Glomerular endothelial cell (primary cell): ENCODE measurements at places on chromosomes 7 and 10. TPM values are rescaled to one million over a fixed set of nuclear protein-coding genes. Genes with fewer than 3 reads are reported as not detected.

Gene CCDC3
- 1.2 and 1.8 TPM in 2 replicates for total RNA-seq

Gene PMPCB
- total RNA-seq: 28.8 and 39.3 TPM in 2 replicates

Gene C10orf90
- not detected in 2 replicates for total RNA-seq

Gene ADAMTS14
- total RNA-seq: 2.9 and 3.4 TPM in 2 replicates

Gene IMMP2L
- 11.1 and 105 TPM in 2 replicates for total RNA-seq

Gene KIAA1549
- total RNA-seq: 7.8 and 8.7 TPM in 2 replicates

Gene TMEM184A
- total RNA-seq: 0.64 and 0.68 TPM in 2 replicates

Gene LRRC17
- total RNA-seq: 34.6 and 71.4 TPM in 2 replicates

Gene ZNF365
- 0.23 and 0.58 TPM in 2 replicates for total RNA-seq

Gene GRID2IP
- total RNA-seq: not detected in 2 replicates

DNA sequence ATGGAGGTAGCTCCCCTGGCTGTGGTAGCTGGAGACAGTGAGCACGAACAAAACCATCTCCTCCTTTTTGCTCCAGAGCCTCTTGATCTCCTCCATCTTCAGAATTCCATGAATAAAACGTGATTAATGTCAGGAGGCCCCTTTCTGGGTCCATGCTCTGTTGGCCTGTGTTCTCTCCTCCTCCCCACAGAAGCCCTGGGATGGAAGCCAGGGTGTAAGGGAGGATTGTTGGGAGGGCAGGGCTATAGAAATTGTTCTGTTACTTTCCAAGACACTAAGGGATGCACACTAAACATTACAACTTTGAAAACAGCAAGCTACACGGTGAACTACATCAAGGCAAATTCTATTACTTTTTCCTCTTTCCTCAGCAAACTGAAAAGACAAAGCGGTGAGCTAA, 96.3 kb downstream of the RNF216 start:
- no peak for DNase-seq

- DNase-seq: no peak
Observed at GRCh38 chr10:16626697-16627096, 105.0 kb upstream of the C1QL3 start.

- DNase-seq: no peak
Observed at GRCh38 chr10:28514648-28515047, 18.3 kb upstream of the WAC start.

DNA sequence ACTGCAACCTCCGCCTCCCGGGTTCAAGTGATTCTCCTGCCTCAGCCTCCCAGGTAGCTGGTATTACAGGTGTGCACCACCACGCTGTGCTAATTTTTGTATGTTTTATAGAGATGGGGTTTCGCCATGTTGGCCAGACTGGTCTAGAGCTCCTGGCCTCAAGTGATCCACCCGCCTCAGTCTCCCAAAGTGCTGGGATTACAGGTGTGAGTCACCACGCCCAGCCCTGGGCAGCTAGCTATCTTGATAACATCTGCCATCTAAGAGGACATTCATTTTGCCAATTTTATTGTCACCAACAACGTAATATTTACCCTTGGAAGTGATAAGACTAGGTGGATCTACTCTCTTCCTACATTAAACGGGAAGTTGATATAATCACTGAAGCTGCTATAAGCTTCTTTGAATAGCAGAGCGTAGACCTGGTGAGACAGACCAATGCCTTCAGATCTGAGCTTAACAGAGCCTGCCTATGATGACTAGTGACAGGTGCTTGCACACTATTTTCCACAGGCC, 39.7 kb upstream of the SLC35B4 start:
- DNase-seq: no peak

GRCh38 chr7:147885869-147886268, 704.7 kb upstream of the C7orf33 start:
- DNase-seq: no peak

- DNase-seq: no peak
Observed at GRCh38 chr10:113067501-113067900, 117.5 kb downstream of the TCF7L2 start.

GRCh38 chr10:77889277-77889903, 37.2 kb downstream of the DLG5 start:
- DNase-seq: no peak

GRCh38 chr10:93267521-93267920, 193.8 kb downstream of the CYP26A1 start:
- DNase-seq: no peak

DNA sequence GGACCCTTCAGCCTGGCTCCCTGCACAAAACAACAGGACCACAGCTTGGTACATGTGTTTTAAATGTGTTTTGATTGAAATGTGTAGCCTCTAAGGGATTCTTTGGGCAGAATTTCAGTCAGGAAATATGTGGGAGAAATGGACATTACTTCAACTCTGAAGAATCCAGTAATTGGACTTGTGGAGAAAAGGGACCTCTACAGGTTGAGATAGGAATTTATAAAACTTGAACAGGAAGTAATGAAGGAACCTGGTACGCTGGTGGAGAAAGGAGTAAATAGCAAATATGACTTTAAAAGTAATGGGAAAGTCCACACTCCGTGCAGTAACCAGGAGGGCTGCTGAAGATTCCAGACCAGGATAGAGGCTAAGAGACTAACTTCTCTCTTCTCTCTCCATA, 220.5 kb downstream of the LHFPL3 start:
- DNase-seq: no peak

GRCh38 chr7:55439627-55440026, 74.5 kb downstream of the LANCL2 start:
- no peak for DNase-seq

GRCh38 chr7:12490940-12491339, 79.6 kb upstream of the SCIN start:
- DNase-seq: no peak

DNA sequence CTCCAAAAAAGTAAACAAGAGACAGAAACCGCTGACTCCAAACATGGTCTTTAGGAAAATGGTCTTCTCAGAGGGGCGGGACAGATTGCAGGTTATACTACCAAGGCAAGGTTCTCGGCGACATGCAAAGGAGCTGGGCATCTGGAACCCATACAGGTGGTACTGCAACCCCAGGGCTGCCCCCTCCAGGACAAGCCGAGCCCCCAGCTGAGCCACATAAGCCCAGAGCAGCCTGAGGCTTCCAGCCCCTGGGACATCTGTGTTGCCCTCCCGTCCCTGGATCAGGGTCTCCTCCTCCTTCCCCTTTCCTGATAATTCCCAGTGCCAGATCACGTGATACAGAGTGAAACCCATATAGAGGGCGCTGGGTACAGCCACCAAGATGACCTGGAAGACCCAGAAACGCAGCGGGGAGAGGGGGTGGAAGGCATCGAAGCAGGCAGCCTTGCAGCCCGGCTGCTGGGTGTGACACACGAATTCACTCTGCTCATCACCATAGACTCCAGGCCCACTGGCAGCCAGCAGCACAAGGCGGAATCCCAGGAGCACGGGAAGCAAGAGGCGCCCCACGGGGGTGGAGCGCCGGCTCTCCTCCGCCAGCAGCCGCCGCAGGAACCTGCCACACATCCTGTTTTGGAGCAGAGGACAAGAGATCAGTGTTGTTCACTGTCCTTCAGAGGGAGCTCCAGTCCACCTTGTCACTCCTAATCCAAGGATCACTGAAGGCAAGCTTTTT, at the start of gene GJC3:
Gene GJC3 (minus strand): TSS at position 627 of the 736 bp plus-strand sequence. CDS start 0 bp downstream, at position 627.
- DNase-seq: no peak

DNA sequence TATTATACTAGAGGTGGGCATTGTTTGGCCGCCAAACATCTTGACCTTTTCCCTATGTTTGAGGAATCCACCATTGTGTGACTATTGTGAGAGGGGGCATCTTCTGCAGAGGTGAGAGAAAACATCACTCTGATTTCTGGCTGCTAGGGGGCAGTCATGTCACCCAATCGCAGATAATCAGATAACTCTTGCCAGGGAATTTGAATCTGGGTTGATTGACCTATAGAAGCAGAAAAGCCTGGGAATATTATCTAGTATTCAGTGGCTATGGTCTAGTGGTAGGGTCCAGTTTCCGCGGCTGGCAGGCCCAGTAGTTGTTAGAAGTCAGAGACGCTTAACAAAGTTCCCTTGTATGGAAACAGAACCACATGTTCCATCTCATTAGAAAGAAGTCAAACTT, 808.5 kb downstream of the PHTF2 start:
- DNase-seq: no peak
